ENCODE measurements at places on chromosomes 16 and 17. TPM values are rescaled to one million over a fixed set of nuclear protein-coding genes. Genes with fewer than 3 reads are reported as not detected.

GEMIN4 gene
- 21.9 TPM for total RNA-seq

KIF19 gene
- 1.3 TPM for total RNA-seq

FBXO39 gene
- total RNA-seq: 5.9 TPM

CDRT15L2 gene
- total RNA-seq: not detected

KRT14 gene
- total RNA-seq: not detected

DHRS11 gene
- total RNA-seq: 6.2 TPM

NTN1 gene
- total RNA-seq: 0.65 TPM

CD300H gene
- not detected for total RNA-seq

KRTAP2-2 gene
- total RNA-seq: not detected

ITGB4 gene
- 50.0 TPM for total RNA-seq

KCNJ12 gene
- 0.33 TPM for total RNA-seq

GRAP gene
- 85.6 TPM for total RNA-seq

CCL18 gene
- total RNA-seq: not detected

ZNF750 gene
- total RNA-seq: 0.10 TPM

Measured in vein endothelial cell (primary cell).